ENCODE measurements at places on chromosomes 7 and 10.

DNA sequence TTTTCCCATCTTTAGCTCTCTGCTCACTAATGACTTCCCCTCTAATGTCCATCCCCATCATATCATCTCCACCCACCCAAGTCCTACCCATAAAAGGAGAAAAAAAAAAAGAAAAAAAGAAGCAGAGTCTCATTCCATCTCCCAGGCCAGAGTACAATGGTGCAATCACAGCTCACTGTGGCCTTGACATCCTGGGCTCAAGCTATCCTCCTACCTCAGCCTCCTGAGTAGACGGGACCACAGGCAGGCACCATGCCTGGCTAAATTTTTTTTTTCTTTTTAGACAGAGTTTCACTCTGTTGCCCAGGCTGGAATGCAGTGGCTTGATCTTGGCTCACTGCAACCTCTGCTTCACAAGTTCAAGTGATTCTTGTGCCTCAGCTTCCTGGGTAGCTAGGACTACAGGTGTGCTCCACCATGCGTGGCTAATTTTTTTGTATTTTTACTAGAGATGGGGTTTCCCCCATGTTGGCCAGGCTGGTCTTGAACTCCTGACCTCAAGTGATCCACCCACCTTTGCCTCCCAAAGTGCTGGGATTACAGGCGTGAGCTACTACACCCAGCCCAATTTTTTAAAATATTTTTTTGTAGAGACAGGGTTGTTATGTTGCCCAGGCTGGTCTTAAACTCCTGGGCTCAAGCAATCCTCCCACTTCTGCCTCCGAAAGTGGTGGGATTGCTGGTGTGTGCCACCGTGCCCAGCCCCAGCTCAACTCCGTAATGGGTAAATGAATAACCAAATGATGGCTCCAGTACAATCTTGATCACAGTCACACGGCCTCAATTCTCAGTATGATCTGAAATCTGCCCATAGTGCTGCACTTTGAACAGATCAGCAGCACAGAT is 24.6 kb upstream of the SGMS1 start:
- no peak for DNase-seq

DNA sequence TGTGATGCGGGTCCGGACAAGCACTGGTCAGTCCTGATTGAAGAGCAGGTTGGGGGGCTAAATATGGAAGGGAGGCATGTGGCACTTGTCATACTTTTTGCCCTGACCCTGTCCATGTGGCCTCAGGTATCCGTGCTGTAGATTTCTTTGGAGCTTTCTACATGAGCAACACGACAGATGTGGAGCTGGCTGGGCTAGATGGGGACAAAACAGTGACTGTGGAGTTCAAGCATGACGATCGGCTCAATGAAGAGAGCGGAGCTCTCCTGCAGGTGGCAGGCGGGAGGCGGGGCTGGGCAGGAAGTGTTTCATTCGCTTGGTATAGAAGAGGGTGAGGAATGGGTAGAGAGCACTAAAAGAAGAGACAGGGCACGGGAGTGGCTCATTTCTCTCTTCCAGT is 13.0 kb upstream of the CHCHD1 start:
- DNase-seq, result peak; percentile 37

DNA sequence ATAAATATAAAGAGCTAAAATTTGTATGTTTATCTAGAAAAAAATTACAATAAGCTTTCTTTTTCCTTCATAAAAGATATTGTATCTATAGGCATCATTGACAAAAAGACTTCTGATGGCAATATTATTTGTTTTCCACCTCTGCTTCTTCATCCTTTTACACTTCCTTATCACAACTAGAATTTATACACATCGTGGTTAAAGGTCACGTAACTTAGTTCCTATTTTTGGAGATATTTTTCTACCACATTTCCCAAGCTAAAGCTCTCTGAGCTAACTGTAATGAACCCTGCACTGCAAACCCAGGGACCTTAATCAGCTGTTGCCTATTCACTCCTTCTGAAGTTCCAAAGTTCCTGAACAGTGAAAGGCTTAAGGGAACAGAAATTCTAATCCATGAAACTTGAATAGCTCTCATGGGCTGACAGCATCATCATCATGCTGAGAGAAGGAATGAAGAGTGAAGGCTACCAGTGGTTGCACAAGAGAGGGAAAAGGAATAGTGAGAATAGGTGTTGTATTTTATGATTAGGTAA is 106.1 kb upstream of the SLC13A1 start:
- DNase-seq, result no peak

GRCh38 chr7:157046681-157047080 is 36.2 kb upstream of the MNX1 start:
- no peak for DNase-seq

GRCh38 chr10:92239600-92240288 is 51.1 kb downstream of the CPEB3 start:
- no peak for DNase-seq

- DNase-seq, result no peak
Observed at GRCh38 chr7:25966469-25966868, 185.5 kb upstream of the NFE2L3 start.

GRCh38 chr7:794207-794606 is 38.1 kb upstream of the SUN1 start:
- DNase-seq, result no peak

DNA sequence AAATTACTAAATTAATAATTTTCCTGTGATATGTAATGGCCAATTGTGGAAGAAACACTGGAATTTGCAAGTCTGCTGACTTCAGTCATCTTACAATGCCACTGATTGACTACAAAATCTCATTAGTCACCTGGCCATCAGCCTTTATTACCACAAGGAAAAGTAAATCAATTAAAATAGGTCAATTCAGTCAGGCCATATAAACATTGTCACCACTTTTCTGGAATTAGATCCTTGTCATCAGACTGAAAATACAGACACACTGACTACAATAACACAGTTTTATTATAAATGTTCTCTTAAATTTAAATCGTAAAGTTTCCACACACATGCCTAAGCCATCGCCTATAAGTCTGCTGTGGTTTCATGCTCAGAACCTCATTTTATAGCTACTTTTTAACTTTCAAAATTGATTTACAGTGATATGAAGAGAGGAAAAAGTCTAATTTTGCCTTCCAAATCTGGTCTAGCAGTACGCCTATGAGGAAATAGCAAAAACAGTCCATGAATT is 54.2 kb downstream of the RTKN2 start:
- DNase-seq, result no peak

GRCh38 chr7:21893401-21893800 is 52.3 kb downstream of the CDCA7L start:
- DNase-seq, result no peak
